ENCODE measurements at places on chromosomes 1 and 21.

GRCh38 chr1:27366113-27366410 is 699 bp downstream of the MAP3K6 start:
- peak; percentile 88 for DNase-seq

- DNase-seq: no peak
Observed at GRCh38 chr21:42378418-42378817, 12.1 kb upstream of the TFF1 start.

DNA sequence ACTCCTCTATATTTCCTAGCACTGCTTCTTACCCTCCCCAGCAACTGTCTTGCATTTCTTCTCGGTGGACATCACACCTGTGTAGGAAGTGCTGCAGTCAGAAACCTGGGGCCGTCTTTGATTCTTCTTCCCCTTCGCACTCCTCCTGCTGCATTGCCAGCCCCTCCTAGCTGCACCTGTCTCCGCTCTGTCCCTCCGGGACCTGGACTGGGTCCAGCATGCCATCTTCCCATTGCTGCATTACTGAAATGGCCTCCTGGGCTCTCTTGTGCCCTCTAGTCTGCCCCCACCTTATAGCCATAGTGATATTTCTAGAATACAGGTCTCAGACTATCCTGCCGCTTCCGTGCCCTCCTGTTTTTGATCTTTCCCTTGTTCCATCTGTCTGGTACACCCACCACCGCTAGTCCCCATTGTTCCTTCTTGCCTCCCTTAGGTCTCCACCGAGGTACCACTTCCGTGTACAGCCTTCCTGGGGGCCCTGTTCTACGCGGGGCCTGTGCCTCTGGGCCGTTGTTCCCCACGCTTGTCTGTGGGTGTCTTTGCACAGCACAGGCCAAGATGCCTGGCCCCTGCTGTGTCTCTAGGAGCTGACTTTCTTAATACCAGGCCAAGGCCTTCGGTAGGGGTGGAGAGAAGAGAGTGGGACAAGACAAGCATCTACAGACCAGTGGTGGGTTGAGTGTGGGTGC is 107.6 kb downstream of the GALNT2 start:
- no peak for DNase-seq

DNA sequence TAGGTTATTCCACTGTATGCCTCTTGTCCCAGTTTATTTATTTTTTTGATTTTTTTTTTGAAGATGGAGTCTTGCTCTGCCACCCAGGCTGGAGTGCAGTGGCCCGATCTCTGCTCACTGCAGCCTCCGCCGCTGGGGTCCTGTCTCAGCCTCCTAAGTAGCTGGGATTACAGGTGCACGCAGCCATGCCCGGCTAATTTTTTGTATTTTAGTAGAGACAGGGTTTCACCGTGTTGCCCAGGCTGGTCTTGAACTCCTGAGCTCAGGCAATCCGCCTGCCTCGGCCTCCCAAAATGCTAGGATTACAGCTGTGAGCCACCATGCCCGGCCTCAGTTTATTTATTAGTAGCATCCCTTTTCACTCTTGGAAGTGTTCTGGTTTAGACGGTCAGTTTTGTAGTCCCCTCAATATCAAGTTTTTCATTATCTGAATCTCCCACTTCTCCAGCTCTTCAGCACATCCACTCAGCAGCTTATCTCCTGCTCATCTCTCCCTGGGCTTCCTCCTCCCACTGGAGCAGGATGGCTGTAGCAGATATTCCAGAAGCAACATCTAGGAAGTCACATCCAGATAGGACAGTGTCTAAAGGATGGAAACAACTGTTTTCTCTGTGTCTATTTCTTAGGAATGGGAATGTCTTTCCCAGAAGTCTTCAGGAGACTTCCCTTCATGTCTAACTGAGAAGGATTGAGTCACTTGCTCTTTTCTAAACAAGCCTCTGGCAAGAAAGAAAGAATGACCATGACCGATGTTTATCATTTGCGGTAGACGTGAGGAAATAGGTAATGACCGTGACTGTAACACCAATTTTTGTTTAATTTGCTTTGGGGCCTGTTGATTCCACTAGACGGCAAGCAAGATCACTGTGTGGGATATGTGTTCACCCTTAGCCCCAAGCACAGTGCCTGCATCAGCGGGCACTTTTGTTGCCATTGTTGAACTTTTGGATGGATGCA is 14.4 kb downstream of the CCDC190 start:
- DNase-seq: no peak

DNA sequence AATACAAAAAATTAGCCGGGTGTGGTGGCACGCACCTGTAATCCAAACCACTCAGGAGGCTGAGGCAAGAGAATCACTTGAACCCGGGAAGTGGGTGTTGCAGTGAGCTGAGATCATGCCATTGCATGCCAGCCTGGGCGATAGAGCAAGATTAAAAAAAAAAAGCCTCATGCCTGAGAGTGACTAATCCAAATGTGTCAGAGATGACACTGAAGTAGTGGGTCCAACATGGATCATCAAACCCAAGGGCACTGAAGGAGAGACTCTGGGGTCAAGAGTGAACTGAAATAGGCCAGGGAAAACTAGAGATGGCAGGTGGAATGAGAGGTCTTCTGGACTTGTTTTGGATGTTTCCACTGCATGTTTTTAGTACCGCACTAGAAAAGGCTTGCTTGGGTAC is 10.2 kb upstream of the CACHD1 start:
- no peak for DNase-seq

All from femur (tissue), 1 donor.